T-helper 2 cell (primary cell): ENCODE measurements at places on chromosomes 3 and 15.

DNA sequence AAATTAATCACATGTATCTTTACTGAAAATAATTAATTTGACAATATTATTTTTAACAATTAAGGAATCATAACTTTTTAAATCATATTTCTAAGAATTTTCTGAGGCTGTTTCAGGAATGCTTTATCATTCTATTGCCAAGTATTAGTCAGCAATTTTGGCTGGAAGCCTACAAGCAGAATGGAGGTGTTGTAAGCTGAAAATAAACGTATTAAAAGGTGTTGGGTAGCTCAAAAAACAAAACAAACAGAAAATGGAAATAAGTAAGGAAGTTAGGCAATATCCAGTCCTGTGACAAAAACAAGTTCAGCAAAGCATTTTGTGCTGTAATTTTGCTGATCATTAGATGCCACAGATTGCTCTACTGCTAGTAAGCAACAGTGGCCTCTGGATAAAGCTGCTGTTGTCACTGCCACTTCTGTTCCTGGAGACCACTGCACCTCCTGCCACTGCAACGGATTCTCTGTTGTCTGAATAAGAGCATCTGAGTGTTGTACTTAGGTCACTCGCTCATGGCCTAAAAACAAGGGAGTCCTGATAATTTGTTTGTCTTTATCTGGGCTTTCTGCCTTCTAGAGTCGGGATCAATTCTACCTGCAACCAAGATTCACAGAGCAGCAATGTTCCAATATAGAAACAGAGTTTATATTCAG, 63.5 kb upstream of the SLITRK3 start:
- DNase-seq: no peak

DNA sequence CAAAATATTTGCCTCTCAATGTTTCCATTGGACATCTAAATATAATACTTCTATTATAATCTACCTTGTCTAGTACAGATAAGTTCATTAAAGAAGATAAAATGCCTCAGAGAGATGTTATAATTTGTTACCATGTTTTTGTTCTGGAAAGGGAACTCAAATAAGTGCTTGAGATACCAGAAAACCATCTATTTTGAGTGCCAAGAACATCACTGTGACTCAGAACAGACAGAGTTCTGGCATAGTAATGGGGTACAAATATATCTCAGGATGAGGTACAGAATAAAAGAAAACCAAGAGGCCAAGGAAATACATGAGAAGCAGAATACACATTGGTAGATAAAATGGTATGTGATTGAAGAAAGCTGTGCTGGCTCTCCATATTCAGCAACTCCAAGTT, 58.9 kb downstream of the IMPG2 start:
- DNase-seq: no peak

DNA sequence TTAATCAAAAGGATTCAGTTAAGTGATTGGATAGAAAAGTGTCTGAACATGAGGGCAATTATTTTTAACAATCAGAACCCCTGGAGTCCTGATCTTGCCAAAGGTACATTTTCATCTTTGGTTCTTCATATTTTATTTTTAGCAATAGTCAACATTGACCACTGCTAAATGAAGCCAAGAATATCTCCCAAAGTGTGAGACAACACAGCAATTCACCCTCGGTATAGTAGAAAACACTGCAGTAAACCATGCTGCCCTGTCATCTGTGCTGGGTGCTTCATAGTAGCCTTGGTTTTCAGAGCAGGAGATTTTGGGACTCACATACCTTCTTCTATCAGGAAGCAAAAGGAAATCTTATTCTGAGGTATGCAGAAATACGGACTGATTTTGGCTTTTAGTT, 47.2 kb upstream of the PARL start:
- no peak for DNase-seq

GRCh38 chr3:11236588-11237461, 35.4 kb upstream of the ATG7 start:
- peak; percentile 58 for DNase-seq

DNA sequence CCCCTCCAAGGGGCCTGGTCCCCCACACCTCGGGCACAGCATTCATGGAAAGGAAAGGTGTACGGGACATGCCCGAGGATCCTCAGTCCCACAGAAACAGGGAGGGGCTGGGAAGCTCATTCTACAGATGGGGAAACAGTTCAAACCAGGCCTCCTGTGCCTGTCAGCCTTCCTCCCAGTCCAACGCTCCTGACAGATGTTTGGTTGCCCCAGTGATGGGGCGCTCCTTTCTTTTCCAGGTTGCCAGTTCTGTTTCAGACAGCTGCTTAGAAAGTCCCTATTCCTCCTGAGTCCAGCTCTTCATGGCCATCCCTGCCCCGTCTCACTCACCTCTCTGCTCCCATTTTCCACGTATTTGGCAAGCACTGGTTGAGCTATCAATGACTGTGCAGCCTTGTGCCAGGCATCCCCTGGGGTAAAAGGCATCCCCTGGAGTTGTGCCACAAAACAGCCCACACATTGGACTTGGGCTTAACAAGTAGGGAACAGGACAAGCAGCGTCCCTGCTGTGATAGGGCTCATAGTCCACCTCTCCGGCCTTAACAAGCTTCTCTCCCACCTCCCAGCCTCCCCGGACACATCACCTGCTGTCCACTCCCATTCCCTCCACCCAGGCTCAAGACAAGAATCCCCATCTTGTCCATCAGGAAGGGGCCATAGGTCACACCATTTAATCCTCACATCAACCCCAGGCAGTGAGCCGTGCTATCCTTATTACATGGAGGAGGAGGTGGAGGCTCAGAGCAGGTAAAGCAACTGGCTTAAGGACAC, 6.6 kb downstream of the OXTR start:
- no peak for DNase-seq

GRCh38 chr3:102156426-102156825, 278.4 kb upstream of the ZPLD1 start:
- DNase-seq: no peak

DNA sequence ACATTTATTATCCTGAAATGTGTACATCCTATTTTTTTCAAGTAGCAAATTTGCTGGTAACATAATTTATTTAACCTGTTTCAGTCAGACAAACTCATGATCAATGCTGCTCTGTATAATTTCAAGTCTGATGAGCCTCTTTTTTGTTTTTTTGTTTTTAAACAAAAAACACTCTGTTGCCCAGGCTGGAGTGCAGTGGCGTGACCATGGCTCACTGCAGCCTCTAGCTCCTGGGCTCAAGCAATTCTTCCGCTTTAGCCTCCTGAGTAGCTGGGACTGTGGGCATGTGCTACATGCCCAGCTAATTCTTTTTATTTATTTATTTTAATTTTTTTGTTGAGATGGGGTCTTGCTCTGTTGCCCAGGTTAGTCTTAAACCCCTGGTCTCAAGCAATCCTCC, 40.1 kb upstream of the CAPN3 start:
- no peak for DNase-seq

DNA sequence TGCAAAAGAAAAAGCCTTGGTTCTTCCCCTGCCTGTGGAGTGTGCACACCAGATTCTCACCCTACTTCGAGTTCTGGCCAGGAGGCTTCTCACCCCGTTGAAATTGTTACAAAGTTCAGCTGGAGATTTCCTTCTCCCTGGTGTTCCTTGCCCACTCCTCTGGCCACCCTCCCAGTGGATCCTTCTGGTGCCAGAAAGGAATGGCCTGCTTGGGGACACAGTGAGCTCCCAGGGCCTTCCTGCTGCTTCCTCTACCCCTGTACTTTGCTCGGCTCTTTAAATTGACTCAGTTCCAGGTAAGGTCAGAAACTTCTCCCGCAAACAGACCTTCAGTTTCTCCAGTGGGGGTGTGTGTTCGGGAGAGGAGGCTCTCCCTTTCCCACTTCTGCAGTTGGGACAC, 140.1 kb upstream of the CFAP20DC start:
- DNase-seq: no peak

GRCh38 chr15:39125904-39126303, 455.0 kb upstream of the THBS1 start:
- no peak for DNase-seq

GRCh38 chr15:50247819-50248655, 17.5 kb downstream of the HDC start:
- no peak for DNase-seq

DNA sequence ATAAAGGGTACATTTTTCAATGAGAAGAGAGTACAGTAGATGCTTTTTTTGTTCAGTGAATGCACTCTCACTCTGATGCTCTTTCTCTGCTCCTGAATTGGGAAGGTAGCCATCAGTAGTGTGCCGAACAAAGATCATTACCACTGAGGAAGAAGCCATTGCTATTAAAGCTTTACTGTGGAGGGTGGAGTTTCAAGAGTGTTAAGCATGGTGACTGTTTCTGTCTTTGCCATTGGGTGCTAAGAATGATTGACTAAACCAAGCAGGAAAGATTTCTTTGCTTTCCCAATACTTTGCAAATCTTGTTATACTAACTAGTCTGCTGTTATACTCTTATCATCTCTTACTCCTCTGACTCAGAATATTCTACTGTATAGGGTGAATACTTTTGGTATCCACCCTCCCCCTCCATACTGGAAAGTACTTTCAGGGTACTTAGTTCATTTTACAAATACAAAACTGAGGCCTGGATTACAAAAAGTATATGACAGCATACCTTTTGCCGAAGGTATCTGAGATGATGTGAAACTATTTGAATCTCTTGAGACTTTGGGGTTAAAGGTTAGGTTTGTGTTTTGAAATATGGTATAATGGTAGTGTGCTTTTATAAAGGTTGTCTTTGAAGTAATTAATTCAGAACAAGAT, 1.7 kb downstream of the RAB11A start:
- DNase-seq: no peak

GRCh38 chr15:86650094-86650493, 570.4 kb downstream of the AGBL1 start:
- no peak for DNase-seq

- no peak for DNase-seq
Observed at GRCh38 chr3:2837910-2838309, 272.3 kb downstream of the IL5RA start.

DNA sequence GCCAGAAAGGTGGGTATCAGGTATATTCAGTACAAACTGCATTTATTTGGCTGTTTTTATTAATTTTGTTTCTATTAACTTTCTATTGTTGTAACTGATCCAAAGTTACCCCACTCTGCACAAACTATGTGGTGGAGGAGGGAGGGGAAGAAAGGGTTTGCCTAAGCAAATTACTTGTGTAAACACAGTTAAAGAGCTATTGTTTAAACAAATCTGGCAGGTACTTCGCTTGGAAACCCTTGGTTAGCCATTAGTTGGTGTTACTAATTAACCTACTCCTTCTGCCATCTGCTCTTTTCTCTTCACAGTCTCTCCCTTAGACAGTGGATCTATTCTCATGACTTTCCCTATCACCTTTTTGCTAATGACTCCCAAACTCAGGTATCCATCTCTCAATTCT, 328.4 kb upstream of the NECTIN3 start:
- no peak for DNase-seq

DNA sequence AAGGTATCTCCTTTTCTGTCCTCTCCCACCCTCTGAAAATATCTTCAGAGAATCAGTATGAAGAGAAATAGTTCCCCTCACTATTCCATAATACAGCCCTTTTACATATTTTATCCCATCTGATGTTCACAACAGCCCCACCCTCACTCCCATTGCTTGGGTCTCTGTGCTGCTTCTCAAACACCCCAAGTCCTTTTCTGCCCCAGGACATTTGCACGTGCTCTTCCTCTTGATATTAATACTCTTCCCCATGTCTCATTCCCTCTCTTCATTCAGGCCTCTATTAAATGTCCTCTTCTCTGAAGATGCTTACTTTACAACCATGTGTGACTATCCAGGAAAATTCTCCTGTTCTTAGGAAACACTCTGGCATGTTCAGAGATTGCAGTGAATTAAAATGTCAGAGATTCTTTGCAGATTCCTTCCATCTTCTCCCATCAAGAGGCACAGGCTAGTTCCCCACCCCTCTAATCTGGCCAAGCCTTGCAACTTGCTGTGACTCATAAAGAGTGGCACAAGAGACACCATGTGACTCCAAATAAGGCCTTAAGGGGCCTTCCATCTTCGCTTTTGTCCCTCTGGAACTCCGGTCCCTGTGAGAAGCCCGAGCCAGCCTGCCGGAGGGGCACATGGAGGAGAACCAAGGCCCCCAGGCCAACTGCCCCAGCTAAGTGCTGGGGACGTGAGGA, 128.5 kb downstream of the CHSY1 start:
- no peak for DNase-seq

DNA sequence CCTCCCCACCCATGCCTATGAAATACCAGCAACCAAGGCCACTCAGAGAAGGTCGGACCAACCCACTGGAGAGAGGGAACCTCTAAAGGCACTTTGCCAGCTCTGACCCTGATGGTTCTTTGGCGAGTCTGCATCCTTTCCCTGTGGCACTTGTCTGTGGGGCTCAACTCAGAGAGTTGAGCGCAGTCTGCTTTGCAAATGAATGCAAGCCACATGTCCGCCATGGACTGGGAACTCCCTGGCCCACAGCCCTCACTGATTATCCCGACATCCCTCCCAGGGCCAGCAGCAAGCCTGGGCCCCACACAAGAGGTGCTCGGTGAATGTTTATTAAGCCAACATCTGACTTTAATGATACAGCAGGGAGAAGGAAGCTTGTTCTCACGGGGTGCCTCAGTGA, 55.5 kb upstream of the HES1 start:
- no peak for DNase-seq

DNA sequence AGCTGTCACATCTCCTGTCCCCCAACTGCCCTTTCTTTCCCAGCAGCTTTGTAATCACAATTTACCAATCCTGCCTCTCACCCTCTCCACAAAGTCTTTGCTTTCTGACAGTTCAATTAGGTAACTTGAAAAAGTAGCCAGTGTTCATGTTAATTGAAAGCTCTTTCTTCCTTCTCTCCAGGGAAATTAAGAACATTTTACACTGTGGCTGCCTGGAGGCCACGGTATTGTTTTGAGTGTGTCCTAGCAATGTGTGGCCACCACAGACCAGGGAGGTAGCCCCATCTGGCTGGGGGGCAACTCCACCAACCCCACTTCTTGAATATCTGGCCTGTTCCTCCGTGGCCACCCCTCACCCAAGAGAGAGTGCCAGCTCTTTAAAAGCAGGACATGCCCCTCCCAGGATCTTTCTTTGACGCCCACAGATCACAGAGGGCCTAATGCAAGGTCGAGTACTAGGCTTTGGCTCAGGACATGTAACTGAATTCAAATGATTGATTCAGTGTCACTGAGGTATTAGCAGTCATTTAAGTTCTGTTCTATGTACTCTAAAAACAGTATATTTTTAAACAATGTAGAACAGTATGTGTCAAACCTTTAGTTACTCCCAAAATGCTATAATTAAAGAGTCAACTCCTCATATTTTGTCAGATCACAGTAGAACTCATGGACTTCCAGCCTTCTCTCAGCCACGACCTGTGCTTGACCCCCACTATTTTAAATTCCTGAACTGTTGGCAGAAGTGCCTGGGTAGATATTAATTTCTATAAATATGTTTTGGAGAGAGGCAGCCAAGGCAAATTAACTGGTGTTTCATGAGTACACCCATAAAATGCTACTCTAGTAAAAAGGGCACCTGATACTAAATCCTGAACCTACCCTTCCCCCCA, 164.5 kb downstream of the TNIK start:
- DNase-seq: no peak
